Renal pelvis (tissue), 12 donors: ENCODE measurements at places on chromosomes 5 and 9. TPM values are rescaled to one million over a fixed set of nuclear protein-coding genes. Genes with fewer than 3 reads are reported as not detected.
A peak's percentile ranks its signal among the peaks of the same experiment; 100 is the strongest.

C5orf47 gene
- polyA plus RNA-seq = 0.18 TPM

DNA sequence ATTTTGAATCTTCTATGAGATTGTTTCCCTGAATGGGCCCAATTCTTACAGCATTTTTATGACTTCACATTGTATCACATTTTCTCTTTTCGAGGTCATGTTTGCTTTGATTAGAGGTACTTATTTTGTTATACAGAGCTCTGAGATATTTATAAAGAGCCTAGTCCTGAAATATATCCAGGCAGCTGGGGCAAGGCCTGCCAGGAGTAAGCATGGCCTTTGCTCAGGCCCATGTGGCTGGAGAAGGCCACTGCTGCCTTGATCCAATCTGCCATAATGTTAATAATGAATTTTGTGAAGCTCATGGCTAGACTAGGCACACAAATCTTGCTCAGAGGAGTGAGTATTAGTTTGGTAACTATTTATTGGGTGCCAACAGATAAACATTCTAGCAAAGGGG, 96.0 kb downstream of the TARS1 start:
- no peak for DNase-seq

GRCh38 chr9:13436591-13436990, 157.1 kb upstream of the MPDZ start:
- no peak for DNase-seq

DNA sequence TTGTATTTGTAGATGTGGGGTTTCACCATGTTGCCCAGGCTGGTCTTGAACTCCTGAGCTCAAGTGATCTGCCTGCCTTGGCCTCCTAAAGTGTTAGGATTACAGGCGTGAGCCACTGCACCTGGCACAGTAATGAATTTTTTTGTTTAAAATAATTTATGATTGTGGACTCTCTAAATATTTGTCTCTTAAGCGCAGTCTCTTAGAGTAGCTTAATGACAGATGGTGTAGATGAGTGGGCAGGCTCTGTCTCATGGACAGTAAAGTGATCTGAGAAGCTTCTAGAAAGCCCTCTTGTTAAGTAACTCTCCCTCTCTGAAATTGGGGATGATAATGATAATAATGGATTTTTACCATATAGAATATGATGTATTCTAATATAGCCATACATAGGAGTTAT, 47.5 kb upstream of the KIAA1958 start:
- DNase-seq = no peak

DNA sequence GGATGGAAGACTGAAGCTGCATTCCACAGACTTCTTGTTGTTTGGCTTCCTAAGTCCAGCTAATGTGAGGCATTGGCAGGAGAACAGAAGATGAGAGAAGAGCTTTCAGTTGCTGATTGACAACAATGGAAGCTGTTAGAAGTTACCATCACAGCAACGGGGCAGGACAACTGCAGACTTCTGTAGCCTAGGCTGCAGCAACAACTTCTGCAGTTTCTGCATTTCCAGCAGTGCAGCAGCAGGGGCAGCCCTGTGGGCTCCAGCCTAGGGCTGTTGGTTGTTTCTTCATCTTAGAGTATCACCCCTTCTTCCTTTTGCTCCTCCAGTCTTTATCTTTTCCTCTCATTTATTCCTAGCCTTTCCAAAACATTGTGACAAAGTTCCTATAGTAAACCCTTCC, 528.8 kb upstream of the PTGER4 start:
- DNase-seq = no peak

DNA sequence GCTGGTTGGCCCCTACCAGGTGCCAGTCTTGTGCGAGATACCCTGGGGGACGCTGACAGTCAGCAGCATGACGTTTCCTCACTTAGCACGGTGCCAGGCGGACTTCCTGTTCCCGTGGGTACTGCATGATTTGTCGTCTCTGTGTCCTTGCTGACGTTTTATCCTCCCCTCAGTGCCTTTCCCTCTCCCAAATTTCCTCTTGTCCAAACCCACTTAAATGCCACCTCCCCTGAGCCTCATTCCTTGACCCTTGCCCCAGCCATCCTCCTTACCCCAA, 60.6 kb upstream of the SAP30L start:
- no peak for DNase-seq

GPX8 gene
- 65.4 TPM for polyA plus RNA-seq

DNA sequence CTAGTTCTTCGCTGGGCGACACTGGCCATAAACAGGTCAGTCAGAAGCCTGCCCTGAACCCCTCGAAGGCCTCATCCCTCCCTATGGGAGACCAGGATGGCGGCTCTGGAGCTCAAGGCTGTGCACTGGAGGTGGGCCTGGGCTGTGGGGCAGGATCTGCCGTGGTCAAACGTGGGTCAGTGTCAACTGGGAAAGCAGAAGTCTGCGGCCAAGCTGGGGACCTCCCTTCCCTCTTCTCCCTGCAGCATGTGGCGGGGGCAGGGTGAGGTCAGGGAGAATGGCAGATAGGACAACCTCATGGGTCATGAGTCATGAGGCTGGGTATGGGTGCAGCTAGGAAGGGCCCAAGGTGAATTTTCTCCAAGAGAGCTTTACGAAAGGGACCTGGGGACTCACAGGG, 132.9 kb downstream of the RXRA start:
- no peak for DNase-seq

- DNase-seq = no peak
Observed at GRCh38 chr5:64883912-64884311, 115.2 kb downstream of the CWC27 start.

SOX30 gene
- 0.64 TPM for polyA plus RNA-seq

GRCh38 chr9:20356403-20357036, 265.8 kb downstream of the MLLT3 start:
- peak; percentile 82 for DNase-seq

- DNase-seq = no peak
Observed at GRCh38 chr5:159906463-159906862, 9.8 kb upstream of the ADRA1B start.

DNA sequence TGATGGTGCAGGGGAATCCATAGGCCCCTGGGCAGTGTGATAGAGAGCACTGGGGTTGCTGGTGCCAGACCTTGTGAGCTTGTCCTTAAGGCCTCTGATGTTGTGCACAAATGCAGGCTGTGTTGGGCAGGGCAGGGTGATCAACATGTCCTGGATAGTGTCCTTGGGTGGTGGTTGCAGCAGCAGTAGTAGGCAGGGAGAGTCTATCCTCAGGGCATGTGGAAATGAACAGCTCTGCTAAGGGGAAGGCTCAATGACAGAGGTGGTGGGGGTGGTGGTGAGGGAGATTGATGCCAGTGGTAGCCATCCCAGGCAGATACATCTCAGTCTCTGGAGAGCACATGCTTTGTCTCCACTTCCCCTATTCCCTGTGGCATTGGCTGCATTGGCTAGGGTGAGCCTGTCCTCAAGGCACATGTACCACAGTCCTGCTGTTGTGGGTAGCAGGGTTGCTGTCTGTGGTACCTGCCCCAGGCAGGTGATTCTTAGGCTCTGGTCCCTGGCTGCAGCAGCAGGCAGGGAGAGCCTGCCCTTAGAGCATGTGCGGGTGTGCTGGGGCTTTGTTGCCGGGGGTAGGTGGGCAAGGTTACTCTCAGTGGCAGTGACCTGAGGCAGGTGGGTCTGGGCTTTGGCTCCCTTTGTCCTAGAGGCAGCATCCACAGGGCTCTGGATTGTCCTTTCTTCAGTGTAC, 111.1 kb downstream of the WDR70 start:
- no peak for DNase-seq

DNA sequence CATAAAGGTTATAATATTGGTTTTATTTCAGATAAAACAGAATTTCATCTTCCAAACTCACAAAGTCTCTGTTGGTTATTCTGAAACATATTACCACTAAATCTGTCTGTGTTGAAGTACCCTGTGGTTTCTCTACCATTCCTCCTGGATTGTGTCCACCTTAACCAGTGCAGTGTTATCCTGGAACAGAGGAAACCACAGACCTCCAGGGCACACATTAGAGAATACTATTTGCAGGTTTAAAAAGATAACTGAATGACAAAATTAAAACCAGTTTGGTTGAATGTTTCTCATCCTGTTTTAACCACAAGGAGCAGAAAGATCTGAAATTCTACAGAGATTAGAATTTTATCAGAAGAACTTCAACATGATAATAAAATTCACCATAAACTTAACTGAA, 251.8 kb downstream of the CWC27 start:
- no peak for DNase-seq
